ENCODE measurements at places on chromosomes 4 and X.

DNA sequence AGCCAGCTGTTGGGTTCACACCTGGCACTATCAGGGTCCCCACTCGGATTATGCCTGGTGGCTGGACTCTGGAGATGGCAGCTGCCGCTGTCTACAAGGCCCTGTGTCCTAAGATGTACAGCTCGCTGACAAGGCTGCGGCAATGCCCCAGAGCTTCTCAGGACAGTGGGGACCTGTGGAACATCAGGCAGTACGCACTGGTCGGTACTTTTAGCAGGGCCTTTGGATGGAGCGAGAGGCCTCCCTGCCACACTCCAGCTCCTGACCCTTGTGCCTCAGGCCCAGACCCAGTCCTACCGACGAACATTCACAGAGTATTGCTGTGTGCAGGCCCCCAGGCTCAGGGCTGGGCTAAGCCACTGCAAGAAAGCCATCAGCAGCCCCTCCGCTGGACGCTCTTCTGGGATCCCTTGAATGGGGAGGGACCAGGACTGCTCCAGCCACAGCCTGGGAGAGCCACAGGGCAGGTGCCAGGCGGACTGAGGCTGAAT is 45.7 kb upstream of the HMX1 start:
- no peak for DNase-seq

- DNase-seq, result peak; percentile 68
Observed at GRCh38 chr4:110196871-110197528, 1.4 kb downstream of the ELOVL6 start.

GRCh38 chrX:39476604-39477021 is 621.1 kb downstream of the BCOR start:
- DNase-seq, result no peak

DNA sequence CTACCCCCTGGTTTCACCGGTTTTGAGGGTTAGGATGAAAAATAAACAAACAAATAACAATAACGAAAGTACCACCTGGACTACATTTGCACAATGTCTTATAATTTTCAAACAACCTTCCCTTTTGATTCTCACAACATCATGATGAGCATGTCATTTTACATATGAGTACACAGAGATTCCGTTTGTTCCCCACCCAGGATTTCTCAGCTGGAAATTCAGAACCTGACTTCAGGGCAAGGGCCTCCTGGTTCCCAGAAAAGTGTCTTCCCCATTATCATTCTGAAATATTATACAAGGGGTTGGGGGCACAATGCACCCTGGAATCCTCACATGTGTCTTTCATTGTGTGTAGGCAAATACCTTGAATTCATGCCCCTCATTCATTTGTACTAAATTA is 135.8 kb upstream of the NOCT start:
- DNase-seq, result no peak

DNA sequence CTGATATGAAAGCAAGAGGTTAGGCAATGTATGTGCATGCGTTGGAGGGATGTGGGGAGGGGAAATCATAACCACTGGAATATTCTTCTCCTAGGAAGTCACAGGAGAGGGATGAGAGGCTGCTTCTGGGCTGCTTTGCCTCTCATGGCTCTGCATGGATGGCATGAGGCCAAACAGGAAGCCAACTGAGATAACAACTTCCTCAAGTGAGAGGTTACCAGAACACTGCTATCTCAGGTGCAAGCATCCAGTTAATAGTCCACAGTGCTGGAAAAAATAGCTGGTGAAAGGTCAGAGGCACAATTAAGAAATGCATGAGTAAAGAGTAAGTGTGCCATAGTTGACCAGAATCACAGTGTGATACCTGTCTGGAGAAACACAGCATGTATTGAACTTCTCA is 113.3 kb downstream of the ELOVL6 start:
- no peak for DNase-seq

GRCh38 chr4:1987296-1987695 is 21.5 kb downstream of the NELFA start:
- DNase-seq, result no peak

- no peak for DNase-seq
Observed at GRCh38 chr4:47468706-47469365, 5.3 kb upstream of the COMMD8 start.

- DNase-seq, result peak; percentile 3
Observed at GRCh38 chrX:13938051-13938828, 91.5 kb downstream of the GEMIN8 start.

DNA sequence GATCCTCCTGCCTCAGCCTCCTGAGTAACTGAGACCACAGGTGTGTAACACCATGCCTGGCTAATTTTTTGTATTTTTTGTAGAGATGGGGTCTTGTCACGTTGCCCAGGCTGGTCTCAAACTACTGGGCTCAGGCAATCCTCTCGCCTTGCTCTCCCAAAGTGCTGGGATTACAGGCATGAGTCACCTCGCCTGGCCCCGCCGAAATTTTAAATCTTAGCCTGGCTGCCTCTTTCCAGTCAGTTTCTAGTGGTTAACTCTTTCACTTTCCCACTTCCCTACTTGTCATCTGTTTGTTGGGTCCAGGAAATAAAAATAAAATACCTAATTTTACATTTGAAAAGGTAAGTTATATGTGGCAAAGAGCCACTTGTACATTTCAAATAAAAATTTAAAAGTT is 62.4 kb downstream of the TMEM165 start:
- DNase-seq, result no peak

DNA sequence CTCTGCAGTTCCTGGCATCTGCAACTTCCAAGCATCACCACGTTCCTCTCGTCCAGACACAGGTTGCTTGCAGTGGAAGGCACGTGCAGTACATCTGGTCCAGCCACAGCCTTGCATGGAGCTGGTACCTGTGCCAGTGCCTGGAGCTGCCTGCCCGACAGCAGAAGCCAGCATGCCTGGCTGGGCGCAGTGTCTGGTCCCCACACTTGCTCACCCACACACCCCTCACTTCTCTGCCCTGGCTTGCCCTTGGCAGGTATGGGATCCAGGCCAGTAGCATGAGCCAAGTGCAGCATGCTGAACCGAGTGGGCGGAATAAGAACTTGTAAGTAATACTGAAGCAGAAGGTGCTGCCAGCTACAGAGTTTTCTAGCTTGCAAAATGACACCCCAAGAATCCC is 39.9 kb downstream of the SH3BGRL start:
- no peak for DNase-seq

GRCh38 chrX:49116716-49117115 is 6.8 kb downstream of the GPKOW start:
- no peak for DNase-seq

DNA sequence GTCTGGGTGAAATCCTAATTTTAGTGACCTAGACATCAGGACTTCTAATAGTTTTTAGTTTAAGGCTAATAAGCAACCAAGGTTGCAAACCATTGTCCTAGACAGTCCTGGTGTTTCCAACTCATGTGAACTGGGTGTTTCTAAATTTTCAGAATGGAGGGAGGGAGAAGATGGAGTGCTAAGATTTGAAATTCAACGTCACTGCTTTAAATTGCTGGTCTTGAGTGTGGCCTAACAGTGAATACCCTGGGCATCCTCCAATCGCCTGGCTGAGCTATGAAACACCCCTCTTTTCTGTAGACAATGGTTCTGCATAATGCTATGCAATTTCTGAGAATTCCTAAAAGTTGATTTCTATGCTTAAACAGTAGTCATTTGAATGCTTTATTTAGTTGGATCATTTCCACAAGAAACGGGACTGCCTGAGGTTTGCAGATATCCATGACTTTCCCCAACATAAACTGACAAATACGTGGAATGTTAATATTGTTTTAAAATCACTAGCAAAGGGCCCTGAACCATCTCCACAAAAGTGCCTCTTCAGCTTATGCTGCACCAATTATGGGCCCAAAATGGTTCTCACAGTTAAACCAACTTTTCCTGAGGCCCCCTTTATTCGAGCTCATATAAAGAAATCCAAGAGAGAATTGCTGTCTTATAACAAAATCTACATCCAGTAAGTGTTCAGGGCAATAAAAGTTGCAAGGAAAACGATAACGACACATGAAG is 1.1 kb downstream of the FBXL5 start:
- DNase-seq, result no peak

- DNase-seq, result no peak
Observed at GRCh38 chr4:15110120-15110571, 107.9 kb downstream of the CPEB2 start.

GRCh38 chr4:88418411-88418810 is 38.5 kb upstream of the HERC5 start:
- no peak for DNase-seq

DNA sequence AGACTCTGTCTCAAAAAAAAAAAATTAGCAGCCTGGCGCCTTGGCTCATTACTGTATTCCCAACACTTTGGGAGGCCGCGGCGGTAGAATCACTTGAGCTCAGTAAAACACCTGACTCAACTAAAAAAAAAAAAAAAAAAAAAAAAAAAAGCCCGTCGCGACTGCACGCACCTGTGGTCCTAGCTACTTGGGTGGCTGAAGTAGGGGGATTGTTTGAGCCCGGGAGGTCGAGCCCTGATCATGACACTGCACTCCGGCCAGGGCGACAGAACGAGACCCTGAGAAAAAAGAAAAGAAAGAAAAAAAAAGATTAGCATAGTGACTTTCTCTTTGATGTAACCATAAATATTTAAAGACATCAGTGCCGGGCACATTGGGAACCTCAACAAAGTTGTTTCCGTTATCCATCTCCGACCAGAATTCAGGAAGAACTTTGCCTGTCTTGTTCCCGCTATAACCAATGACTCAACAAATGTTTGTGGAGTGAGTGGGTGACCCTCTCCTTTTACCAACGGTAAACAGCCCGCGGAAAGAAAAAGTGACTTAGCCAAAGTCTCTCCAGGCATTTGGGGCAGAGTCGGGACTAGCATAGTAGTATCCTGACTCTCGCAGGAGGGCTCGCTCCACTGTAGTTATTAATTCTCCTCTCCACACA is 553 bp upstream of the MED28 start:
- peak; percentile 7 for DNase-seq

GRCh38 chr4:43066415-43066814 is 173.9 kb downstream of the GRXCR1 start:
- no peak for DNase-seq

DNA sequence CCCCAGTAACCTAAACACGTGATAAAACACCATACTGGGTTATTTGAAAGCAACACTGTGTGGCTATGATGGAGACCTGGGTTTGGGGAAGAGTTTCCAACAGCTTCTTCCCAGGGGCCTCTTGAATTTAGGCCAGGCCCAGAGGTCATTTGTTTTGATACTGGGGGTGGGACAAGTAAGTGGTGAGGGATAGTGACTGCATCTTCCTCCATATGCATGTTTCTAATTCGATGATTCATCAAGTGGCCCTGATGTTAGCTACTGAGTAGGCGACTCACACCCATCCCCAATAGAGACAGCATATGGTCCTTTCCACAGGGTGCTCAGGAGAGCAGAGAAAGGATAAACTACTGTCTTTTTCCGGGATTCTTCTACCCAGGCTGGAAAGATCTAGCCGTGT is 2.7 kb downstream of the NDP start:
- DNase-seq, result no peak

- DNase-seq, result no peak
Observed at GRCh38 chr4:47498899-47499298, 13.8 kb downstream of the ATP10D start.

GRCh38 chrX:53474707-53475106 is 40.5 kb upstream of the HSD17B10 start:
- no peak for DNase-seq

DNA sequence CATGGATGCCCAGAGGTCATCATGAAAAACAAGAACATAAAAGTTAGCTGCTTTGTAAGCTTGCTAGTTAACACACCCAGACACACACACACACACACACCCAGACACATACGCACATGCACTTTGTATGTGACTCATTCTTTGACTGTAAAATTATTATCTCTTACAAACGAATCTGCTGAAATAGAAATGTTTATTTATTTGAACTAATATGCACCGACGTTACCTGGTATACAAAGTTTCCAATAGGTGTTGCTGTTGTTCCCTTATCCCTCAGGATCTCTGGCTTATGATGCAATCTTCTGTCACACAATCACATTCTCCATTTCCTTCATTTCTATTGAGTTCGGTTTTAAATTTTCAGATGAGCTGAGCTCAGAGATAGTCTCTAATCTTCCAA is 209.3 kb downstream of the PTTG2 start:
- no peak for DNase-seq

DNA sequence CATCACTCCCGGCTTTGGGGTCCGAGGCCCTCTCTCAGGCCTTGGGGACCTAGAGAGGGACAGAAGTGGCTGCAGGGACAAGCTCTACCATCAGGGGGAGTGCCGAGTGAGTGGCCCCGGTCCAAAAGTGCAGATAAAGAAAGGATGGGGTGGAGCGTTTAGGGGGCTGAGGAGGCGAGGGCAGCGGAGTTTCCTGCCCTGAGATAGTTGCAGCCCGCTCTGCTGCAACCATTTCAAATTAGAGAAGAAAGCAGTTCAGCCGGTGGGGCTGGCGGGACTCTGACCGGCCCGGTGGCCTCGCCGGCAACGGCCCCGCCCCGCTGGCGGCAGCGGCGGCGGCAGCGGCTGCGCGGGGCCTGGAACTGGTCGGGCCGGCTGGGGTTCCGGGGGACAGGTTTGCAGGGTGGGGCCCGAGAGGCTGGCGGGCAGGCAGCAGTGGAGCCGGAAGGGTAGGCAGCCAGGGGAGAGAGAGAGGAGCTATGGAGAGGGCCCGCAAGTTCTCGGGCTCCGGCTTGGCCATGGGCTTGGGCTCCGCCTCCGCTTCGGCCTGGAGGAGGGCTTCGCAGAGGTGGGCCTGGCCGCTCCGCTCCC is 7.6 kb downstream of the DLG3 start:
- peak; percentile 58 for DNase-seq

DNA sequence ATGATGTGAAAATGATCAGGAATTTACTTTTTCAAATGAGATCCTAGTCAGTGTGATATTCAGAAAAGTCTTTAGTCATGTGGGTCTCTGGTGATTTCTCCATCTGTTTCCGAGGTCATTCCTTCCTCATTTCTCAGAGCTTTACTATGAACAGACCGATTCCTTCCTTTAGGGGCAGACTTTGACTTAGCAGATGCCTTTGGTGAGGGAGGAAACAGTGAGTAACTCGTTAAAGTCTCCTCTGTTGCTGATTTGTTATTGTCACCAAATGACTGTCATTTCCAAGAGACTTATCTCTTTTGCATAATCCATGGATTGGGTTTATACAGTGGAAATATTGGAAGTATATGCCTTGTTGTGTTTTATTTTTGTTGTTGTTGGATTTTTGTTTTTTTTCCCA is 76.2 kb upstream of the CD99 start:
- no peak for DNase-seq

GRCh38 chr4:174388461-174389145 is 104.9 kb downstream of the CEP44 start:
- DNase-seq, result no peak

GRCh38 chr4:38452009-38452408 is 212.0 kb upstream of the KLF3 start:
- DNase-seq, result no peak

DNA sequence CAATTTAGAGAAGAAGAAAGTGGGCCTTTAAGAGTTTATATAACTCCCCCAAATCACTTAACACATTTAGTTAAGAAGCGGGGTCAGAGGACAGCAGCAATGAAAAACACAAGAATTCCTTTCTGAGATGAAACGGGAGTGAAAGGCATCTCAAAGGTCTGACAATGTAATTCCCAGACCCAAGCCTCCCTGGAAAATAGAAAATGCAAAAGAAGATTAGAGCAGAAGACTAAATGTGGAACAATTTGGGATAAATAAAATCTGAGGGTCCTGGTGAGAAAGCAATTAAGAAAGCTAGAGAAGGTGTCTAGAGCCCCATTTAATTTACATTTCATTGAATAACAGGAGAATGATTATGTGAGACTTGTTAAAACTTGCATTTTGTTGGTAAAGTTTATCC is 19.1 kb upstream of the ART3 start:
- no peak for DNase-seq

Data from stimulated activated CD4-positive, alpha-beta T cell treated with anti-CD3 and anti-CD28 coated beads, Interleukin-4, amount 100 ng/mL, for 1 hour (primary cell).